ENCODE measurements at places on chromosomes 3 and 15.

DNA sequence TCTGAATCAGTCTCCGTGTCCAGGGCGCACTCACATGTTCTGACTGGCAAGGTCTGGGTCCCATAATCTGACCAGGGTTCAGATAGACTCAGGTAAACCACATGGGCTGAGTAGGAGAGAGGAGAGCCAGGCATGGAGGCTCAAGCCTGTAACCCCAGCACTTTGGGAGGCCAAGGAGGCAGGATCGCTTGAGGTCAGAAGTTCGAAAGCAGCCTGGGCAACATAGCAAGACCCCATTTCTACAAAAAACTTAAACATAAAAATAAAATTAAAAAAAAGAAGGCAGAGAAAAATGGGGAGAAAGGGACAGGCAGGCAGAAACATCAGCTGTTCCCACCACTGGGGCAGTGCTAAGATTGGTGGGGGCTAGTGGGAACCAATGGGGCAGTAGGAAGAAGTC is 5.4 kb downstream of the TMEM43 start:
- DNase-seq: no peak

DNA sequence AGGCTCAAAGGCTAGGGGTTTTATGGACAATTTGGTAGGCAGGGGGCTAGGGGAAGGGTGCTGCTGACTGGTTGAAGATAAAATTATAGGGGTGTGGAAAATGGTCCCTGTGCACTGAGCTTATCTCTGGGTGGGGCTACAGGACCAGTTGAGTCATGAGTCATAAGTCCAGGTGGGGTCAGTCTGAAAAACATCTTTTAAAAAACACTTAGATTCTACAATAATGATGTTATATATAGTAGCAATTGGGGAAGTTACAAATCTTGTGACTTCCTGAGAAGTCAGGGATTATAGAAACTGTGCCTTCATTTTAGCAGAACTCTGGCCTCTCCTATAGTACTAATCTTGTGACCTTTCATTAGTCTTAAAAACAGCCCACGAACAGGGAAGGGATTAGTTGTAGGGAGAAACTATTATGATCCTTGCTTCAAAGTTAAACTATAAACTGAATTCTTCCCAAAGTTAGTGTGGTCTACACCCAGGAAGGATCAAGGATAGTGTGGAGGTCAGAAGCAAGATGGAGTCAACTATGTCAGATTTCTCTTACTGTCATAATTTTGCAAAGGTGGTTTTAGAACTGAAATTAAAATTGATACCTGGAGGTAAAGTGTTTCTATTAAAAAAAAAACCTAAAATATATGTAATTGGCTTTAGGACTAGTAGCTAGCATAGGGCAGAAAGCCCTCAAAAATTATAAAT is 130.1 kb downstream of the P2RY1 start:
- no peak for DNase-seq

- DNase-seq: no peak
These were observed 88.8 kb downstream of the CRTC3 start for GRCh38 chr15:90618330-90619125.

DNA sequence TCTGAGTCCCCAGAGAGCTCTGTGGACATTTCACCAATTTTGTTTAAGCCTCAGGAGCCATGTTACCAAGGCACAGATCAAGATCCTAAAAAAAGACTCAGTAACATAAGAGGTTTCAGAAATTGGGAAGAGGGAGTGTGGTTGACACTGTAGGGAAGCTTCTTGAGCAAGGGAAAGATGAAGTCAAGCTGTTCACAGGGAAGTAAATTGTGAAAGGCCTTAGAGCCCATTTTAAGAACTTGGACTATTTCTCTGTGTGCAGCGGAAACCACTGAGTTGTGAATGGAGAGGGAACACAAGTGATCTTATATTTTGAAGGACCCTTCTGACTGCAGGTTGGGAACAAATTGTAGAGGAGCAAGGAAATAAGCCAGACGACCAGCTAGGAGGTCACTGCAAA is 18.7 kb downstream of the BCL2A1 start:
- no peak for DNase-seq

DNA sequence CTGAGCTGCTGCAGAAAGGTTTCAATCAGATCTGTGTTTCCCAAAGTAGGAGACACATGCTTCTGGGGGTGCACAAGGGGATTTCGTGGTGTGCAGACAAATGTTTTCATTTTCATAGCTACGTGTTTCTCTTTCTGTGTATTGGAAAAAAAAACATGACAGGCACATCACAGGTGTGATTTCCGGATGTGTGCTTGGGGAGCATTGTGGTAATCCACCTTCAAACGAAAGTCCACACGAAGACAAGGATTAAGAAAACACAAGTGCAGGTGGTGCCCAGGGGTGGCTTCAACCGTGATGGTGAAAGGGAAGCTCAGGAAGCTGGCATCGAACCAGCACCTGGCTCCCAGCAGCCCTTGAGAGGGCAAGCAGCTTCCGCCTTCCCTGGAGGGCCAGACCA is 164.6 kb upstream of the LINGO1 start:
- DNase-seq: no peak

DNA sequence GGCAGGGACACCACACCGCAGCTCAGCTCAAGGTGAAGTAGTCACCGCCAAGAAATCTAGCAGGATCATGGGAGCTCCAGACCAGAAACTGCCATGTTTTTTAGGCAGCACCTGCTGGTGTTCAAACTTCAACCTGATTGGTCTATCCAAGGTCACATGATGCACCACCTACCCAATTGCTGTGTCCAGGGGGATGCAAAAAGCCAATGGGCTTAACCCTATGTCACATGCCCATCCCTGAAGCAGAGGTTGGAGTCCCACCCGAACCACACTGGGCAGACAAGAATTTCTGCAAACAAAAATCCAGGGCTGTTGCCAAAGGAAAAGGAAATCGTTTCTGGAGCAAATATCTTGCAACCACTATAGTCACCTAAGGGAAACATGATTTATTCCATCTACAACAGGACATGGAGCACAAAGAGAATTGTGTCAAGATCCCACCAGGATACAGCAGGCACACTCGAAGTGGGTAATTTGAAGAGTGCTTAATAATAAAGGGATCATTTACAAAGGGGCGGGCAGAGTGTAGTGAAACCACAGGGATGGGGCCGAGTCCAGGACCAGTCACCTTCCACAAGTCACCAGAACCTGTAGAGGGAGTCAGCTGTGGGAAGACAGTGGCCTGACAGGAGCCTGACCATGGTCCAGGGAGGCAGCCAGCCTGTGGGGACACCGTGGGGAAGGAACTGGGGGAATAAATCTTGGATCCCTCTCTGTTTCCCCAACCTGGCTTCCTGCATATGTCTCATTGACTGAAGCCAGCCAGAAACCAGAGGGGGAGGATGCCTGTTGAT is 34.2 kb upstream of the TSEN2 start:
- DNase-seq: no peak

DNA sequence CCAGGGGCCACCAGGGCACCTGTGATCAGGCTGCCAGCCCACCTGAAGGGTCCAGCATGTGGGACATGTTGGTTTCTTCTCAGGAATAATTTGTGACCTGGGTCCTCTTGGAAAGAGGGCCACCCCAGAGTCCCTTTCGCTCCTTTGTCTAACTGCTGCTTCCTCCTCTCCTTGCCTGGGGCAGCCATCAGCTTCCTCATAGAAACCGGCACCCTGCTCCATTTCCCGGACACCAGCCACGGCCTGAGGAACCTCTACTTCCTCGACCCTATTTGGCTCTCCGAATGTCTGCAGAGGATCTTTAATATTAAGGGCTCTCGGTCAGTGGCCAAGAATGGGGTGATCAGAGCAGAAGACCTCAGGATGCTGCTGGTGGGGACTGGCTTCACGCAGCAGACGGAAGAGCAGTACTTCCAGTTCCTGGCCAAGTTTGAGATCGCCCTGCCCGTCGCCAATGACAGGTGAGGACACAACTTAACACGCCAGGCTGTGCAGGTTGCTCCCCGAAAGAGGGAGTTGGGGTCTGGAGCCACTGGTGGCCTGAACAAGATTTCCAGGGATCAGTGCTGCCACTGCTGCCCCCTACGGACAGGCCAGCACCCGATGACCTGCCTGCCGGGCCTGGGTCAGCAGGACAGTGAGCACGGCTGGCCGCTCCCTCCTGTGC is 109.7 kb downstream of the LRRK1 start:
- DNase-seq: no peak

DNA sequence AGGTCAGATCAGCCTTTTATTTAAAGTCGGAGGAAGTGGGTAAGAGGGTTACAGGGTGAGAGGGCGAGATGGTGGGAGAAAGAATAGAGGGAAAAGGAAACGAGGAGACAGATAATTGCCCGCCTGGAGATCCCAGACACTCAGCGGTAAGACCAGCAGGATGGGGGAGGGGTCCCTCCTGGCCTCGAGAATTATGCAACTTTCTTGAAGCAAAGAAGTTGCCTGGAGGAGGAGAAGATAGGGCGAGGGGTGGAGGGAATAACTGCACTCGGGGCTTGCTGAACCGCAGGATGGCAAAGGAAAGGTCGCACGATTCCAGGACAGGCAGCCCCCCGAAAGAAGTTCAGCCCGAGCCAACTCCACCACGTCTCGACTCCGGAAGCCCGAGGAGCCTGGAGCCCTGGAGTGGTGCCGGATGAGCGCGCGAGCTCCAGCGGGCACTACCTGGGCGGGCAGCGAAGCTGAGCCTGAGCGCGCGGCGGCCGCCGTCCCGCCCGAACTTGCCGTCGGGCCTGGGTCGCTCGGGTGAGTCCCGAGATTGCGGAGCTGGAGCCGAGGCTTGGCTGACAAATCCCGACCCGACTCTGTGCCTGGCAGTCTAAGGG is 402 bp downstream of the WWTR1 start:
- DNase-seq: peak; percentile 69

GRCh38 chr3:36210840-36211651 is 169.3 kb upstream of the STAC start:
- peak; percentile 27 for DNase-seq

GRCh38 chr15:99967841-99968371 is 234.7 kb upstream of the LYSMD4 start:
- DNase-seq: no peak

- peak; percentile 74 for DNase-seq
These were observed 74.7 kb downstream of the RASA2 start for GRCh38 chr3:141561426-141562034.

DNA sequence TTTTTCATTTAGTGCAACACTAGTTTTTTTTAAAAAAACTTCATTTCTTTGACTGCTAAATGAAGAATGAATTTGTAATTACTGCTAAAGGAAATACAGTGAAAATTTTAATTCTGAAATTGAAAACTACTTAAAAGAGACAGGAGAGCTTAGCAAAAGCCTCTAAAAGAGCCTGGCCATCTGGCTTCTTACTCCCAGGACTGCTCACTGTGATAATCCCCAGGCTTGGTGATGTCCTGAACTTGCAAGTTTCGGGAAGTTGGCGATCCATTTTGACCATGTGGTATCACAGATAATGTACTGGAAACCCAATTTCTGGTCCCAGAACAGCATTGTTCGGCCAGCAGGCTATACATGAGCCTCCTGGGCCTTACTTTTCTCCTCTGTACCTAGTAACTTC is 292.1 kb downstream of the FGF12 start:
- no peak for DNase-seq

- peak; percentile 86 for DNase-seq
These were observed 55.0 kb upstream of the CHD2 start for GRCh38 chr15:92845126-92845508.

DNA sequence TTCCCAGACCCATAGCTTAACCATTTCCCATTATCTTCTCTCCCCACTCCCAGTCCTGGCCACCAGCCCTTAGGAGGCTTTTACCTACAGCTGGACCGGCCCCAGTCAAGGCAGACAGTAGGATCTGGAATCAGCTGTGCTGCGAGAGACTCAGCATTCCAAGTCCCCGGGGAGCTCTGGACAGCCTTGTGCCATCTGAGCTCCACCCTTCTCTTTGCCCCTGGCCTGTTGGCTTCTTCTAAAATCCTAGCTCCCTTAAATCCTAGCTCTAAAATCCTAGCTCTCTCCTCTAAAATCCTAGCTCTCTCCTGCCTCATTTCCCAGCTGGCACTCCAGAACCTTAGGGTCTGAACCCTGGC is 21.3 kb downstream of the MEGF11 start:
- no peak for DNase-seq

DNA sequence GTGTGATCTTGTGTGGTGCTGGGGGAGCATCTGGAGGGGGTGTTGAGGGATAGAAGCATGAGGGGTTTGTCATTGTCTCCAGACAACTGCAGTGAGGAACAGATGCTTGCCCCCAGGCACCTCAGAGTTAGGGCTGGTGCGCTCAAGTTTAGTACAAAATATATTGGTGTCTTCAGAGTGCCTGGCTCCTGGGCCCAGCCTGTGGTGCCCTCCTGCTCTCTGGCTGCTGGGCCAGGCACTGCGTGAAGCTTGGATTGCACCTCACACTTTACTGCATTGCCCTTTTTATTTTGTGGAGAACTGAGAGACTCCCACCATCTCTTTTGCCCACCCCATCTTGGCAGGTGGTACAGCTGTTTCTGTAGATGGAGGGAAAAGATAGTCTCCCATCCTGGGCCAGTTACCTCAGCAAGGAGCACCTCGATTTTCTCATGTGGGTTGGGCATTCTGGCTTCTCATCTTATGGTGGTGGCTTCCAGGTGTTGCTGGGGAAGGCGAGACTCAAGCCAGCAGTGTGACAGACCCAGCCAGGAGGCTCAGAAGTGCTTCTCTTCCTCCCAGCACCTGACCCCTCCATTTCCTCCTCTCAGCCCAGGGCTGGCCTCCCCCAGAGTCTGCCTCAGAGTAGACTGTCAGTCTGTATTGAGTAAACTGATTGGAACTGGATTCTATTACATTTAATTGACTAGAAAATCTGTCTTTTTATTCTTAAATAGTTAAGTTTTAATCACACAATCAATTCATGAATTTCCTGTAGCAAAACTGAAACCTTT is 140.5 kb downstream of the DNAJB8 start:
- DNase-seq: no peak

- DNase-seq: no peak
These were observed 34.5 kb upstream of the NR2E3 start for GRCh38 chr15:71775856-71776255.

- DNase-seq: peak; percentile 99
These were observed 545.0 kb downstream of the ZPLD1 start for GRCh38 chr3:102979682-102980354.

DNA sequence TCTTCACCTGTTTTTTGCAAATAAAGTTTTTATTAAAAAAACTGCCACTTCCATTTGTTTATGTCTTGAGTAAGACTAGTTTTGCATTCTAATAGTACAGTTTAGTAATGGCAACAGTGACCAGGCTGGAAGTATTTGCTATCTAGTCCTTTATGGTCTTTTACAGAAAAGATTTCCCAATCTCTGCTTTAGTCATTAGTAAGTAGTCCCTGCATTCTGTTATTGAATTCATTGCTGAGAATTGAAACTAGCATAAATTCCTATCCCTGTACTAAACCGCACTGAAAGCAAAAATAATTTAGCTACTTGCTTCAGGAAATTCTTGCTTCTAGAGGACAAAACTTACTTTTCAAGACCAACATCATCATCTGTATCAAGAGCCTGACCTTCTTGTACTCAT is 46.2 kb downstream of the CNTN6 start:
- peak; percentile 61 for DNase-seq

GRCh38 chr15:59647085-59647484 is 10.2 kb downstream of the GTF2A2 start:
- DNase-seq: no peak

GRCh38 chr3:179450261-179450701 is 989 bp downstream of the GNB4 start:
- no peak for DNase-seq

DNA sequence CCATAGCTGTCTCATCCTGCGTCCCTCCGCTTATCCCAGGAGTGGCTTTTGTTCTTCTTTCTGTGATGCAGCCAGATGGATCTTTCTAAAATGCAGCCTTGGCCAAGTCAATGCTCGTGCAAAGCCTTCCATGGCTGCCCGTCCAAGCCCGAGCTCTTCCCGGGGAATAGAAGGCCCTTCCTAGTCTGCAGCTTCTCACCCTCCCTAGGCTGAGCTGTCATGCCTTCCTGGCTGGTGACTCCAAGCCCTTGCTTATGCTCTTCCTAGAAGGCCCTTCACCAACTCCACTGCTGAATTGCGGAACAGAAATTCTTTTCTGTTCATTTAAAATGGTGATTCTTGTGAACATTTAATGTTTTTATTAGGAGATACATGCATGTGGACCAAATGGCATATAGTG is 95.9 kb downstream of the SMAD6 start:
- DNase-seq: no peak
